ENCODE measurements at places on chromosomes 4 and X.
A peak's percentile ranks its signal among the peaks of the same experiment; 100 is the strongest.

- no peak for DNase-seq
Measured at GRCh38 chrX:40077906-40078305, 19.9 kb downstream of the BCOR start.

DNA sequence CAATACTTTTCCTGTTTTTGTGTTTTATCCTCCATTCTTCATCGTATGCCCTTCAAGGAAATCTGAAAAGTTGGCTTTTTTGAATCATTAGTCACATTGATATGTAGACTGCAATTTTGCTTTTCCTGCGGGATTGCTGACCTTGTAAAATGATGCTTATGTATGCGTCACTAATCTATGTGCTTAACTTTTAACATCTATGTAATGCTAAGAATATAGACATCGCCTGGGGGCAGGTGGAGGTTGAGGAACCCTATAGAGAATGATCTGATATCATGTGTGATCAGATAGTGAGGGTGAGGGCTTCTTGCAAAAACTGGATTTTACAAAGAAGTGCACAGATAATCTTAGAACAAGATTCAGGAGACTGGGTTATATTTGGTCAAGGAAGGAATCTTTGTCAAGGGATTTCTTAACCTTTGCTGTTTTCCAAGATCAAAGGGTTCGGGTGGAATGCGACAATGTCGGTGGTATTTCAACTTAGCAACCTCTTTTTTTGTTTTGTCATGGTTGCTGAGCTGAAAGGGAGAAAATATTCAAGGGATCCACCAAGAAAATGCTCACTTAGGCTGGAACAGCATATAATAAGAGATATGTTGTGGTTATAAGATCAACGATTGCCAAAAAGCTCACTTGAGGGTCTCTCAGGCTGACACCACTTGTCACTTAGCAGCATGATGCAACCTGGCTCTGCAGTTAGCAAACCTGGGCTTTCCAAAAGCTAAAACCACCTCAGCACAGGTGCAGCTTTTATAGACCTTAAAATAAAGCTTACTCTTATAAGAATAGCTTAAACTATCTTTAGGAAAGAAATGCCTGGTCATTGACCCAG is 70.6 kb upstream of the PUDP start:
- no peak for DNase-seq

- no peak for DNase-seq
Measured at GRCh38 chr4:8727546-8728510, 135.3 kb downstream of the CPZ start.

GRCh38 chr4:13399257-13399656 is 84.9 kb downstream of the RAB28 start:
- DNase-seq = no peak

DNA sequence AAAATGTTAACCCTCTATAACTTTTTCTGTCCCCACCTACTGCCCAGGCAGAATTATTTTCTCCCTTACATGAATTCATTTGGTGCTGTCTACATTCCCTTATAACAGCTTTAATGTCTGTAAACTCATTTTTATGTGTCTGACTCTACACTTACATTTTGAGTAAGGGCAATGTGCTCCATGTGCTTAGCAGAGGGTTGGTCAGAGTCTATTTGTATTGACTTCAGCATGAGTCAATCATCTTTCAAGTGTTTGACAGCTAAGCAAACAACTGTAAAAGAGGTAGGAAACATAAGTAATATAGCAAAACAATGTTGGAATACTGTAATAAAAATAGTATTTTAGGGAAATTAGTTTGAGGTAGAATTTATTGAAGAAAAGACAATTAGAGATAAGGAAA is 6.3 kb downstream of the IL15 start:
- no peak for DNase-seq

DNA sequence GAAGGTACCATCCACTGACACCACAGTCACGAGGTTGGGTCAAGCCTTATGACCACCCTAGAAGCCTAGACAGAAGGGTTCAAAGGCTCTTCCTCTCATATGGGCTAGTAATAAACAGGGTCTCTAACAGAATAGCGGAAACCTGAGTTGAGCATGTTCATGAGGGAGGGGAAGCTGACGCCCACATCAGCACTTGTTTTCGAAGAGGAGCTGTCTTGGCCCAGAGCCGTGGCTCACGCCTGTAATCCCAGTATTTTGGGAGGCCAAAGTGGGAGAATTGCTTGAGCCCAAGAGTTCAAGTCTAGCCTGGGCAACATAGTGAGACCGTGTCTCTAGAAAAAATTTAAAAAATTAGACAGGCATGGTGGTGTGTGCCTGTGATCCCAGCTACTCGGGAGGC is 21.5 kb upstream of the TMSB4X start:
- DNase-seq = no peak

DNA sequence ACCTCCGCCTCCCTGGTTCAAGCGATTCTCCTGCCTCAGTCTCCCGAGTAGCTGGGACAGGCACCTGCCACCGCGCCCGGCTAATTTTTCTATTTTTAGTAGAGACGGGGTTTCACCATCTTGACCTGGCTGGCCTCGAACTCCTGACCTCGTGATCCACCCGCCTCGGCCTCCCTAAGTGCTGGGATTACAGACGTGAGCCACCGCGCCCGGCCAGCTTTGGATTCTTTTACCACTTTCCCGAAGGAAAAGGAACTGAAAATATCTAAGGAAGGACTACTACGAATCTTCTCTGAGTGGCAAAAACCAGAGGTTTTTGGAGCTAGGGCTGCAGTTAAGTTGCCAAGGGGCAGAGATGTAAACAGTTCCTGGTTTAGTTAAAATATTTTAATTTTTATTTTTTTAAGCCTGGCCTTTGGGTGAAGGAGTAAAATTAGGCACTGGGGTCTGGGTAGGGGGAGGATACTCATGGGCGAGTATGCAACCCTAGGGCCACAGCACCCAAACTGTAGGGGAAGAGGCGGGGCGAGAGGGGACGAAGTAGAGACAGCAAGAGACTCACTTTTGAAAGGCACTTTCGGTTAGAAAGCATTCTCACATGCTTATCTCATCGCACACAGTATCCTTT is 525 bp upstream of the CISD2 start:
- no peak for DNase-seq

DNA sequence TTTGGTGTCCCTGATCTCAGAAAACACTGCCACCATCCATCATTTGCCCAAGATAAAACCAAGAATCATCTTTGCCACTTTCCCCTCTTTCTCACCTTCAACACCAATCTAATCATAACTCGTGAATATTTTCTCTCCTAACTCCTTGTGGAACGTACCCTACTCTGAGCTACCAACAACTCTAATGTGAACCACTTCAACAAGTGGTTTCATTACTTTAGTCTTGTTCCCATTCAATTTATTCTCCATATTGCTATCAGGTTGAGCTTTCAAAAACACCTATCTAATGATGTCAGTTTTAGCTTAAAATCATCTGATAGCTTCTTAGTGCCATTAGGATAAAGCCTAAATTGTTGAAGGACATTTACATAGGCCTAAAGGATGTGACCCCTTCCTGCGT is 39.8 kb upstream of the CXorf38 start:
- DNase-seq = no peak

- DNase-seq = no peak
Measured at GRCh38 chr4:7391637-7392437, 42.9 kb downstream of the PSAPL1 start.

DNA sequence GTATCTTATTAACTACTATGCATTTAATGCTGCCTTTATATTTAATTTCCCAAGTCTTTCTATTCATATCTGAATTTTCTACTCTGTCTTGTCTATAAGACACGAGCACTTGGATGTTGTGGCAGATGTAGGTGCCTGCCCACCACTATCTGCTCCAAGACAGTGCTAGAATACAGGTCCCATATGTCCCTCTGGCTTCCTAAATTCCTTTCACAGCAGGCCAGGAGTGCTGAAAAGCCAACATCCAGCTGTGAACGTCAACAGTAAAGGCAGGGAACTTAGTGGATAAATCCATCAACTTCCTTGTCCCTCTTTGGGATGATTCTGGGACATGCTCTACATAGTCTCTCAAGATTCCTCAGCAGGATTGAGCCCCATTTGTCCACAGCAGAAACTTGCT is 245.1 kb upstream of the ETNPPL start:
- DNase-seq = no peak

DNA sequence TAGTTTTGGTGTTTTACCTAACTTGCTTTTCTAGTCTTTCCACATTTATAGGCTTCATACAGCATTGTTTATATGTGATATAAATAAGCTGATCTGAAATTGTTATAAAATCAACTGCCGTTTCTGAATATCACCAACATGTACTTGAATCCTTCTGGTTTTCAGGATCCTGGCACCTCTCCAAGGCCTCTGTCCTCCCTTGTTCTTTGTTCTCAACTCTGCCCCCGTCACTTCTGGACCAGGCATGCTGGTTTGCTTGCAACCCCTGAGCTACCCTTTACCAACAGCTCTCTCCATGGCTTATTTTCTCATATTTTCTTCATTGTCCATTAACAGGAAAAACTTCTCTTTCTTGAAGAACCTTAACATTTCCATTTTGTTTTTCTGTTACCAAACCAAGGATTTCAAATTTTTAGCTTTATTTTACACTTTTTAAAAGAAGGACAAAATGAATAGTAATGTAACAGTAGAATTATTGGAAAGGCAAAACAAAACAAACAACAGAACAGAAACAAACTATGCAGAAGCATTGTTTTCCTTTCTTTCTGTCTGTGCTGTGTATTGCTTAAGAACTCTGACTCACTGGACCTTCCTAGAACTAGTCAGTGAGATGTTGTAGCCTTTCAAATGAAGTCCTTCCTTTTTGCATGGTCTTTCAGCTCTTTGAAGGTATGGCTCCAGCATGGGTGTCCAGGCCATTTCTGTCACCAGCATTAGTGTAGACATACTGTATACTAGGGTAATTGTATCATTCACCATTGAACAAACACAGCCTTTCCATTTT is 44.8 kb downstream of the BANK1 start:
- peak; percentile 28 for DNase-seq

DNA sequence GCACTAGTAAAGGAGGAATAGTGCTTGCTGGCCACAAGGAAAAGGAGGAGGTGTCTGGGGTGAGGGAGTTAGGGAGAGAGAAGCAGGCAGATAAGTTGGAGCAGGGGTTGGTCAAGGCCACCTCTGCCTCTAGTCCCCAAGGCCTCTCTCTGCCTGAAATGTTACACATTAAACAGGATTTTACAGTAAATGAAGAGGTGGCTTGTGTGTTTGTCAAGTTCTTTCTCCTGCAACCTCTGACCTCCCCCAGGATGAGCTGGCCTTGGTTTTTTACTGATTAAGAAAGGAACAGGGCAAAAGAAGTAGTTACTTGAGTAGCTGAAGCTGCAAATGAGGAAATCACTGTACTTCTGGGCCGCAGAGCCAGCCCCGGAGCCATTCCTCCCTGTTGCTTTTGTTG is 2.0 kb downstream of the GJB1 start:
- no peak for DNase-seq

GRCh38 chr4:123874063-123874462 is 477.5 kb downstream of the SPRY1 start:
- no peak for DNase-seq

- no peak for DNase-seq
Measured at GRCh38 chrX:107514944-107515343, 65.5 kb downstream of the FRMPD3 start.

- no peak for DNase-seq
Measured at GRCh38 chrX:22699581-22700091, 300.1 kb upstream of the DDX53 start.

DNA sequence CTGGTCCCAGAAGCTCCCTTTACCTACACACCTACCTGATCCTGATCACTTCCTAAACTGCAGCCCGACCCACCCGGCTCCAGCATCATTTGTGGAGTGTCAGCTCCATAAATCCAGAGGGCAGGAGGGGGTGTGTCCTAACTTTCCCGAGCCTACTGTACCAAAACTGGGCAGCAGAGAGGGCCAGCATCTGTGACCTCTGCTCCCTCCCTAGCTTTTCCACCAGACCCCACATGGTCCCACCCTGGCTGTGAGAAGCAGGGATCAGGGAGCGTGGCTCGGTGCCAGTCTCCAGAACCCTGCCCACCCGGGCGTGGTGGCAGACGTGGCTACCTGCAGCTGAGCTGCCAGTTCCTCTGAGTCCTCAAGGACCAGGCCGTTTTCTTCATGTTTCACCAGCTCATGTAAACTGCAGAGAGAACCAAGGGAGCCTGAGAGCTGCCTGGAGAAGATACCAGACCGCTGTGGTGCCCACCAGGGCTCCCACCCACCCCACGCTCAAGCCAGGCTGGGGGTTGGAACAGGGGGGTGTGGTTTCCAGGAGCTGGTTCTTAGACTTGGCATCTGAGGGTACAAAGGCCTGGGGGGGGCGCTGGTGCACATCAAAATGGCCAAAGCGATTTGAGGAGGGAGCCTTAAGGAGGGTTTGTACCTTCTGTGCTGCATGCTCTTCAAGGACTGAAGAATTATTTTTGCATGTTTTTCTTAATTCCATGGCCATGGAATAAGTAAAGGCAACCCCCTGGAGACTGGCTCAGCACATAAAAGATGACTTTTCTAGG is 76.7 kb upstream of the DRD5 start:
- no peak for DNase-seq

GRCh38 chr4:41418444-41418843 is 119.5 kb upstream of the LIMCH1 start:
- DNase-seq = peak; percentile 82

DNA sequence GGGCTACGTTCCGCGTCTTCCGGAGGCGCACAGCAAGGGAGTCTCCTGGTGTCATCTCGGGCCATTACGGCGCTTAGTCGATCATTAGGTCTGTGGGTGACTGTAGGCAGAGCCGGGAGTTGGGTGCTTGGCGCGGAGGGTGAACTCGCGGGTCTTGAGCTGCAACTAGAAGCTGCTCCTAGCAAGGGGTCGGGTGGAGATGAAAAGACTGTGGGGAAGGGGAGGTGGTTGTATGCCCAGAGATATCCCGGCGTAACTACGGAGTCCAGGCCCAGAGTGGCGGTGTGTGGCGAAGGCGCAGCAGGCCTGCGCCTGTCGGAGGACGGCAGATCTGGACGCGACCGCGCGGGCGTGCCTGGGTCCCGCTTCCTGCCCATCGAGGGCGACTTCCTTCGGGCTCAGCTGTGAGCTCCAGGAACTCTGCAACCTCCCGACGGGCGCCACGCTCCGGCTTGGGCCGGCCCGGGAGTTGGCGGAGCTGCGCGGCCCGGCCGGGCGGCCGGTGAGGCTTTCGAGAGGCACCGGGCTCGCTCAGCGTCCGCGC is 2.7 kb upstream of the NKX3-2 start:
- no peak for DNase-seq

DNA sequence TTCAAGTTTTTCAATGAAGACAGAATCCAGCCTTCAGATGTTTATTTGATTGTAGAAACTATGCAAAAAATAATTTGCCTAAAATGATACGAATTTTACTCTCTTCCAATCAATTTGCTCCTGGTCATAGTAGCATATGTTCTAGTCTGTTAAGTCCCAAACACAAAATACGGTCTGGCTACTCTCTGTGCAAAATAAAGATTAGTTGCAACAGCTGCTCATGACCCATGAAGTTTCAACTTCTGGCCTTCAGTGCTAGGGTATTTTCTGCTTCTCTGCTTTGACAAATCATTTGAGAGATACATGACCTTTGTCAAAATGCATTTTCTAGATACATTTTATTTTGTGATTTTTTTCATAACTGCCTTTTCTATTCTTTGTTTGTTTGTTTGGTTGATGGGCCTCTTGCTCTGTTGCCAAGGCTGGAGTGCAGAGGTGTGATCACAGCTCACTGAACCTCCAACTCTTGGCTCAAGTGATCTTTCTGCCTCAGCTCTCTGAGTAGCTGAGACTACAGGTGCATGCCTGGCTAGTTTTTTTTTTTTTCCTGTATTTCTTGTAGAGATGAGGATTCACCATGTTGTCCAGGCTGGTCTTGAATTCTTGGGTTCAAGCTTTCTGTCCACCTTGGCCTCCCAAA is 55.2 kb downstream of the TACR3 start:
- DNase-seq = no peak
